ENCODE measurements at places on chromosomes 12 and 14.

DNA sequence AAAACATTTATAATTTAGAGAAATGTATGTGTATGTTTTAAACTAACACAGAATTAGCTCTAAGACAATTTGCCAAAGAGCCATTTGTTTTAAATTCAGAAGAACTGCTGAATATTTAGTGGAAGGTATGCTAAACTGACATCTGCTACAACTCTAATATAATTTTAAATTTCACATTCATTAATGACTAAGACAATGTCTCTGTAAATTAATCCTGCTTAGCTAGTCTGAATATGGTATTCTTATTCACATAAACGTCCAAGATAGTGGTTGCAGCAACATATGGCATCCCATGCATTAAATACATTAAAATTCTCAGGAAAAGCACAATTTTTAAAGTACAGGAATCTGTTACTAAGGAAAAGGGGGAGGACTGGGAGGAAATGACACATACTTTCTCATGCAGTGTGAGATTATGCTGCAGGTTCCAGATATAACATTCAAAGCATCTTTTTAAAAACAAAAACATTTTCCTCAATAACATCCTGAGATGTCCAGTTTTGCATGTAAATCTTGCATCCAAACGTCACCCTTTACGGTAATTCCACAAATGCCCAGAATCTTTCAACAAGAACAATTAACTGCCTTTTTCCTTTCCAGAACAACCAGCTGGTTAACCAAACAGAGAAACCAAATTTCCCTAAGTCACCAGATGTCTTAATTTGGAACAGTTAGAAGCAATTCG, 26.9 kb downstream of the WDR89 start:
- no peak for DNase-seq

- DNase-seq: no peak
Observed at GRCh38 chr12:111645433-111645832, 40.3 kb downstream of the BRAP start.

GRCh38 chr14:20986811-20987210, 3.0 kb upstream of the METTL17 start:
- no peak for DNase-seq

DNA sequence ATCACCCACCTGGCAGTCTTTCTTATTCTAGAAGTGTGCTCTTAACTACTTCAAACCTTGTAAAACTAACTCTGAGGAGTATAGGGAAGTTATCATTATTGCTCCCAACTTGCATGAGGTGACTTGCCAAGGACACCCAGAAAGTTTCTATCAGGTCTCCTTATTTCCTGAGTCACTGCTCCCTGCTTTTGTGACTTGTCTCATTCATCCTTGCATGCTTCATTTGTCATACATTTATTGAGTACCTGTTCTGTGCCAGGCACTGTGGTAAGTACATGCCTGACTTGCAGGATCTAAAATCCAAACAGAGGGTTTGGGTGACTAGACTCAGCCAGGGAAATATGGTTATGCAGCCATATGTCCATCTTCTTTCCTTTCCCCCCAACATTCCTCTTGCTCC, 25.5 kb downstream of the CFAP251 start:
- DNase-seq: no peak

GRCh38 chr12:113463746-113464451, 7.8 kb downstream of the LHX5 start:
- DNase-seq: no peak

- no peak for DNase-seq
Observed at GRCh38 chr14:92652413-92653151, 95.8 kb downstream of the LGMN start.

- DNase-seq: no peak
Observed at GRCh38 chr12:97572220-97572619, 109.6 kb downstream of the RMST start.

GRCh38 chr14:59026081-59026480, 162.4 kb upstream of the DAAM1 start:
- no peak for DNase-seq

- no peak for DNase-seq
Observed at GRCh38 chr12:57156701-57157403, 9.4 kb upstream of the LRP1-AS start.

GRCh38 chr12:3302401-3303041, 188.5 kb upstream of the PRMT8 start:
- DNase-seq: no peak

DNA sequence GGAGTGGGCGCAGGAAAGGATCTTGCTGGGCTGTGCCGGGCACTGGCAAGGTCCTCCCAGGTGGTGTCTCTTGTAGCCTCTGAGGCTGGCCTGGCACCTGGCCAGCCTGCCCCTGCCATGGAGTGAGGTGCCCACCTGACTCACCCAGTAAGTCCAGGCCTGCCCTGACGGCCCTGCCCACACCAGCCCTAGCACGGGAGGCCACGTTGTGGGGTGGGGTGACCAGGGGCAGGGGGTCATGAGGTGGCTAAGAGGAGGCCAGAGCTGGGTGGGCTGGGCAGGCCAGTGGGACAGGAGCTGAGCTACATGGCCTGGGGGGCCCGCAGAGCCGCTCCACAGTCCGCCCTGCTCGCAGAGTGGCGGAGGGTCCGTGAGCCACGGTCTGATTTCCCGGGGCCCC, 45.4 kb downstream of the KIF26A start:
- no peak for DNase-seq

GRCh38 chr14:66244834-66245233, 241.3 kb upstream of the CCDC196 start:
- DNase-seq: no peak

GRCh38 chr12:27620121-27620520, 76.1 kb upstream of the REP15 start:
- no peak for DNase-seq

DNA sequence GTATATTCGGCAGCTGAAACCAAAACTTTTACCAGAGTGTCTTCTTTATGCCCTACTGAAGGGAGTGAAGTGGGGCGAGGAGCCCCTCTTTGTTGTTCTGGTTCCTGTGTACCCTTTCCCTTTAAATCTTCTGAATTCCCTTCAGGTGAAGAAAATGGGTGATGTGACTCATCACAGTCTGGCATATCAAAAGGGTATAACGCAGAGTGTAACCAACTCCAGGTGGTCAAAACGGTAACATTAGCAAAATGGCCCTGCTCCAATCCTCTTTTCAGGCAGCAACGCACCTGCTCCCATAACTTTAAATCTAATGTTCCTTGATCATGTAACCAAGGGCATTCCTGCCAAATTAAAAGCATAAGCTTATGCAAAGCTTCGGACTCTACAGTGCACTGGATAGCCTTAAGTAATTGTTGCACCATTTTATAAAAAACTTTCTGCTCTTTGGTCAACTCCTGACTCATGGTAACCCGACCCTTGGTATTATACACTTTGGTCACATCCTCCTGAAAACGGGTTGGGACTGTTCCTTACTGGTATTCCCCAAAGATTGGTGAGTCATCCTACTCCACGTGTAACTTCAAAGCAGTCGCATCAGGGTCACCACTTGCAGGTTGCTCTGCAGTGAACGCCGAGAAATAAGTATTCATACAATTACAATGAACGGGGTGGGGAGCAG, 83.1 kb downstream of the KCNMB4 start:
- DNase-seq: no peak

All from HuH-7.5 (cell line).